ENCODE measurements at places on chromosomes 6 and 20.

DNA sequence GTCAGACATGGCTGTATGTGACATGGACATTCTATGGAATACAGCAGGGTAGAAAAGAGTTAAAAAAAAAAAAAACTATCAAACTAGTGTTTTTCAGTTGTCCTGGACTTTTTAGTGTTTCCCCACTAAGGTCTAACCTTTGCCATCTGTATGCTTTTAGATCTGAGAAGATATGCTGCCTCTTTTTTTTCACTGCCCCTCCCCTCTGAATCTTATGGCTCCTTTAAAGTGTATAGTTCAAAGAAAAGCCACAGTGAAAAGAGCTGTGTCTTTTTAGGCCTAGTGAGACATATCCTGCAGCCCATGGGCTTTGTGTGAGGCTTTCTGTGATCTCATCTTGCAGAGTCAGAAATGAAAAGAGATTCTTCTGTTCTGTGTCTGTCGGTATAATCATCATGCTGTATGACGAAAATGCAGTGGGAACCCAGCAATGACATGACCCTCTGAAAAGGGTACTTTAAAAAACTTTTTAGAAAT, 29.3 kb downstream of the ADGRG6 start:
- no peak for DNase-seq

GRCh38 chr6:13617066-13617465, 1.9 kb downstream of the NOL7 start:
- no peak for DNase-seq

DNA sequence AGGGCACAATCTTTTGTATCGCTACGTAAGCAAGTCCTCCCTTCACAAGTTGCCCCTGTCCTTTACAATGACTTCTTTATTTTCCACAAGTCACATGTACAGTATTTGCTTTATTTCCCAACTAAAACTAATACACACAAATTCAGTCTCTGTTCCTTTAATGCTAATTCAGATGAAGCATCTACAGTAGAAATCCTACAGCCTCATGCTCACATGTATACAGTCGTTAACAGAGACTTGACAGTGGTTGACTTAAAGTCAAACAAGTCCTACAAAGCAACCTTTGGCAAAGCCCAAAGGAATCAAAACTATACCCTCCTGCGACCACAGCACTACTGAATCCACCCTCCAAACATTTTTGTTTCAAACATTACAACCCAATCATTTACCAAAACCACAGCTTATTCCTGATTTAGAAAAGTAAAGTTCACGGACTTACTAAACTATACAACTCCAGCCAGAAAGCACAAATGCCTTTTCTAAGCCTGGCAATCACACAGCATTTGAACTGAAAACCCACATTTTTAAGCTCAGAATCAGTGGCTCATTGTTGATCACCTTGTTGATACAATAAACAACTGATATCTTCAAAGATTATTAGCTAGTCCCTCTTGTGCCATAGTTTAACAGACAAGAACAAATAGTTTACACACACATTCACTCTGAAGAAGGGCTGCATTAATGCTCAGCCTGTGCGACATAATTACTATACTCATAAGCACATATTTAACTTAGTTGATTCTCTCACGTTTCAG, 70.9 kb upstream of the NHSL1 start:
- DNase-seq = no peak

GRCh38 chr6:15504040-15504495, 158.8 kb downstream of the DTNBP1 start:
- DNase-seq = no peak

GRCh38 chr6:19377722-19378121, 459.4 kb upstream of the ID4 start:
- no peak for DNase-seq

DNA sequence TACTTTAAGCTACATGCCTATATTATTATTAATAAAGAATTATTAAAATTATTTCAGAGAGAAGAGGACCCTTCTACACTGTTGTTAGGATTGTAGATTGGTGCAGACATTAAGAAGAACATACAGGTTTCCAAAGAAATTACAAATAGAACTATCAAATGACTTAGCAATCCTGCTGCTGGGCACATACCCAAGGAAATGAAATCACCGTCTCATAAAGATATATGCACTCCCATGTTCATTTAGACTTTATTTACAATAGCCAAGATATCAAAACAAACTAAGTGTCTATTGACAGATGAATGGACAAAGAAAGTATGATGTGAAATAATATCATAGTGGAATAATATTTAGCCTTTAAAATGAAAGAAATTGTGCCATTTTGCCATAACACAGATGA, 687.7 kb upstream of the POU3F2 start:
- DNase-seq = no peak

GRCh38 chr20:21622097-21622857, 83.2 kb upstream of the PAX1 start:
- no peak for DNase-seq

DNA sequence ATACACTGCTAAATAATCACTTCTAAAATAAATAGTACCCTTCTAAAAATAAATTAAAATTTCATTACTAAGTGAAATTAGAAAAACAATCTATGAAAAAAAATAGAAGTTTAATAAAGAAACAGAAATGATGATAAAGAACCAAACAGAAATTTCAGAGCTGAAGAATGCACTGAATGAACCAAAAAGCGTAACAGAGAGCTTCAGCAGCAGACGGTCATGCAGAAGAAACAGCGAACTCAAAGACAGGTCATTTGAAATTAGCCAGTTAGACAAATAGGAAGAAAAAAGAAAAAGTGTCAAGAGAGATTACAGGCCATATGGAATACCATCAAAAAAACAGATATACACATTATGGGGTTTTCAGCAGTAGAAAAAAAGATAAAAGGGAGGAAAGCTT, 706.7 kb downstream of the TBC1D32 start:
- no peak for DNase-seq

DNA sequence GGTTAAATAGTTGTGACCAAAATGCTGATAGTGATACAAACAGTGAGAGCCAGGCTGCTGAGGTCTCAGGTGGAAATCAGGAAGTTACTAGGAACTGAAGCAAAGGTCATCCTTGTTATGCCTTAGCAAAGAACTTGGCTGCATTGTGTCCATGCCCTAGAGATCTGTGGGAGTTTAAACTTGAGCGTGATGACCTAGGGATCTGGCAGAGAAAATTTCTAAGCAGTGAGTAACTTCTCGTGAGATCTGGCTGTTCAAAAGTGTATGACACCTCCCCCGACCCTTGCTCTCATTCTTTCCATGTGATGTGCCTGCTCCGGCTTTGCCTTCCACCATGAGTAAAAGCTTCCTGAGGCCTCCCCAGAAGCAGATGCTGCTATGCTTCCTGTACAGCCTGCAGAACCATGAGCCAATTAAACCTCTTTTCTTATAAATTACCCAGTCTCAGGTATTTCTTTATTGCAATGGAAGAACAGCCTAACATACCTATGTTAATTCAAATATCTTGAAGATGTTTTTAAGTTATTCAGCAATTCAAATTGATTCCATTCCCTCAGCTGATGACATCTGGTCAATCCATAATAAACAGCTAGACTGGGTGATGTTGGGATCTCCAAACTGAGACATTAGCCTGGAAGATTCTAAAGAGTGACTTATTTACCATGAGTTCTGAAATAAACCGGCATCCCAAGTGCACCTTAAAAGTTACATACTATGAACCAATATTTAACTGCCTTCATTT, 33.8 kb downstream of the KIF16B start:
- DNase-seq = no peak

- no peak for DNase-seq
Observed at GRCh38 chr6:127924440-127924839, 23.6 kb upstream of the THEMIS start.
